ENCODE measurements at places on chromosomes 12 and 14.

- no peak for DNase-seq
These were observed 94.7 kb upstream of the PWP1 start for GRCh38 chr12:107590814-107591375.

GRCh38 chr14:56212521-56212920 lies 94.3 kb downstream of the PELI2 start:
- no peak for DNase-seq

DNA sequence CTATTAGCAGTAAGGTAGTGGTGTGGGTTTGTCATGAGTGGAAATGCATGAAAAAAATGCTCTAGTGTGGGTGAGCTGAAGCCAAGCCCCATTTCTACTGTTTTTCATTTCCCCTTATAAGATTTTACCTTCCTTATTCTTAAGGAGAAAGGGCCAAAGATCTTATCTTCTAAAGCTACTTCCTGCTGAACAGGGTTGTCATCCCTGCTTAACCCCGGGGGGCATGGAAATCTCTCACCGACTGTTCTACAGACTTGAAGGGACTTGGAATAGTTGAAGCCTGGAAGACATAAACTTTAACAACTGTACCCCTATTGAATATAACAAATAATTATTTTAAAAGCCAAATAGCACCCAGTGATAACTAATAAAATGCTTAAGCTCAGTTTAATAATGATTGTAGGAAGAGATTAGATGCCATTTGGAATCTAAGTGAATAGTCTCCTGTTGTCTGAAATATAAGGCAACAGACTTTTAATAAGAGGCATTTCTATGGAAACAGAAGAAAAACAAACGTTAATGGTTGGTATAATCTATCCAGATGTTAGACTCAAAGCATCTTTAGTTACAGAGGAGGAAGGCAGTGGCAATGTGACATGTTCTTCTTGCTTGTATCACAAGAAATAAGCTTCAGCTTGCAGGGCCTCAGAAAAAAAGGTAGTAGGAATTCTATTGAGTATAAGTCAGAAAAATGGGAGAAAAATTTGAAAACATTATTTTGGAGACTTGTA lies 1.8 kb upstream of the GMFB start:
- DNase-seq = no peak

DNA sequence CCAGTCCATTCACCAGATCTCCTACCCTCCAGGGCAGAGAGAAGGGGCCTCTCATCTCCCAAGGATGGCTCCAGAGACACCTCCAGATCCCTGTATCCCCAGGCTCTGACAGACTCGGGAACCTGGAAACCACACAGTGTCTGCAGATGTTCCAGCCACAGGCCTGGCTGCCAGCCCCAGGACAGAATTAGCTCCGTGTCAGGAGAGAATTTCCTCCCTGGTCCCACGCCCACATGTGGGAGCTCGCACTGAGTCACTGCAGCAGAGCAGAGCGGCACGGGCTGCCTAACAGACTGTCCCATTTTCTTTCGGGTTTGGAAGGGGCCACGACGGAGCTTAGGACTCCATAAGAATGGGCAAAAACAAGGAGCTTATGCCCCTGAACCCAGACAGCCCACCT lies 33.6 kb downstream of the CMKLR1 start:
- DNase-seq = peak; percentile 30

DNA sequence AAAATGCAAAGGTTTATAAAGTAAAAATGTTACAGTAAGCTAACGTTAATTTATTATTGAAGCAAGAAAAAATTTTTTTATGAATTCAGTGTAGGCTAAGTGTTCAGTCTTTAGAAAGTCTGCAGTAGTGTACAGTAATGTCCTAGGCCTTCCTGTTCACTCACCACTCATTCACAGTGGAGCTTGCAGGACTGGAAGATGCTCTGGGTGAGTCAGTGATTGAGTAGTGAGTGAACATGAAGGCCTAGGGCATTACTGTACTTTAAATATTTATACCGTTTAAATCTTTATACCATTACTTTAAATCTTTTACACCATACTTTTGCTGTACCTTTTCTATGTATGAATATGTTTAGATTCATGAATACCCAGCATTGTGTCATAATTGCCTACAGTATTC lies 120.3 kb upstream of the SLC38A4 start:
- no peak for DNase-seq

DNA sequence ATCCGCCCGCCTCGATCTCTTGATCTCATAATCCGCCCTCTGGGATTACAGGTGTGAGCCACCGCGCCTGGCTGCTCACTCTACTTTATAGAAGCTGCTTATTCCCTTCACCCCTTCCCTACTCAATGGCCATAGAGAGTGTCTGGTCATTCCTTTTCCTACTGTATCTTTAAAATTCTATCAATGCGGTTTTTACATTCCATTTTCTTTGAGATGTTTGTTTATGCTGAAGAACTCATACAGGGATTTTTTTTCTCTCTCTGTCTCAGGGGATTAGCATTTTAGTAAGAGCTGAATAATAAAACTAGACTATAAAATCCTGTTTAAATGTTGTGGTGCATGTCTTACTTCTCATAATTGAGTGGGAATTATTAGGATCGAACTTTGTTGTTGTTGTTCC lies 218.6 kb upstream of the FOXN3 start:
- no peak for DNase-seq

DNA sequence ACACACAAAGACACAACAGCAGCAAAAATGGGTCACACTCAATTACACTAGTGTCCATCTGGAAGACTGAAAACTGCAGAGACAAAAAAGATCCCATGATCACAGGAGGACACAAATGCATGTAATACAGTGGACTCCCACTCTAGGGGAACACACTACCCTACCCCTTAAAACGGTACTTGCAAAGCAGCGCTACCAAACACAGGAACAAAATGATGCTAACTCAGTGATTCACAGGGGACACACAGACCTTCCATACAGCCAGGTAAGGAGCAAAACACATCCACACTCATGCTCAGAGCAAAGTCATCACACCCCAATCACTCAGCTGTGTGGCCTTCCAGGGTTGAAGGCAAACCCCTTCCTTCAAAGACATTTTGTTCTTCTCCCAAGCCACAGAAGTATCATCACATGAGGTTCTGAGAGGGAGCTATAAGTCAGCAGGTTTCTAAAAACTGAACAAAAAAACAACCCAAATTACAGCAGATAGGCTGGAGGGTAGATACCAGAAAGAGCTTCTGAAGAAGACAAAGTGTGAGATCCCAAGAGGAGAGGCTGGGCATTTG lies 14.8 kb downstream of the SMUG1 start:
- DNase-seq = no peak

DNA sequence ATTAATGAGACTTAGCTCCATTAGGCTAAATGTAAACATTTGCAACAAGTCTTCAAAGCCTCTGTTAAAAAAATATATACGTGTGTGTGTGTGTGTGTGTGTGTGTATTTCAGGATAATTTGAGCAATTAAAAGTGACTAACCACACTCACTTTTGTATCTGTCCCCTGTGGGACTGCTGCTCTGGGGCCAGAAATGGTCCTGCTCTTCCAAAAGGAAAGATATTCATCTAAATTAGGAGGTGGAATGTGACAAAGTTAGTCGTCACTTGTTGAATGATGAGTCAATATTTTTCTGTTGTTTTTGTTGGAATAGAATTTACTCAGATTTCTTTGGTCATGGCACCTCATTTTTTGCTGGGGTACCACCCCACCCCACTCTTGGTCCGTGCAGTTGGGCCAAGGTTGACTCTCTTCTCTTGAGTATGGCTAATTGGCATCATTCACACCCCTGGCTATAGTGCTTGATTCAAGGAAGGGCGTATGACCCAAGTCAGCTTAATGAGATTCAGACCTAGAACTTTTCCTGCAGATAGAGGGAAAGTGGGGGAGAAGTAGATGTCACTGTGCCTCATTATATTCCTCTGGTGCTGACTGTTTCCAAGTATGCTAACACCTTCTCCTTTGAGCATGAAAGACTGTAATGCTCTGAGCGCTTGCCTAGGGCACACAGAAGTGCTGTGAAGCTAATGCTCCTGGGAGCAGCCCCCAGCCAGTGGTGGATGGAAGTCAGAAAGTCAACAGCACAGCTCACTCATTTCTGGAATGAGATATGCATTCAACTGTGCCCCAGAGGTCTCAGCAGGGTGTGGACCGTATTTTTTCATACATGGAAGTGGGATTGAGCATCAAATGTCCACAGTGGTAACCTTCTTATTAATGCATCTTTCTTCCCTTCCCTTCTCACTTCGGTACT lies 577.0 kb upstream of the TBX3 start:
- no peak for DNase-seq

- DNase-seq = no peak
These were observed 424.0 kb downstream of the ADAMTS20 start for GRCh38 chr12:43127886-43128549.

- DNase-seq = no peak
These were observed 8.5 kb downstream of the CRACR2A start for GRCh38 chr12:3744229-3744901.

- no peak for DNase-seq
These were observed 2.3 kb upstream of the NAA30 start for GRCh38 chr14:57388067-57388466.

GRCh38 chr12:122035292-122035691 lies 13.6 kb downstream of the BCL7A start:
- DNase-seq = no peak

GRCh38 chr12:5251092-5251491 lies 180.8 kb upstream of the NTF3 start:
- DNase-seq = no peak

DNA sequence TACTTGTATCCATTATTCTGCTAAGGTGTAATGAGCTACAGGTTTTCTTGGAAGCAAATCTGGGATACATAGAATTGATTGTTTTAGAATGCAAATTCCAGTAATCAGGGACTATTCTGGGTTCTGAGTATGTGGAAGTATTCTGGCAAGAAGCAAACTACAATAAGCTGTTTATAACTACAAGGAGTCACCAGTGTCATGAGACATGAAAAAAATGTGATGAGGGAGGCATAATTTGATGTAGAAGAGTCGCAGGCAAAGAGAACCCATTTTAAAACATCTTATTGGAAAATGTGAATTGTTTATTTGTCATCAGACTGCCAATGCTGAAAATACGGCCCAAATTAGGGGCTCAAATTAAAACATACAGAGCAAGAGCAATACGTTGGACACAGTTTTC lies 321.8 kb upstream of the E2F7 start:
- DNase-seq = no peak

DNA sequence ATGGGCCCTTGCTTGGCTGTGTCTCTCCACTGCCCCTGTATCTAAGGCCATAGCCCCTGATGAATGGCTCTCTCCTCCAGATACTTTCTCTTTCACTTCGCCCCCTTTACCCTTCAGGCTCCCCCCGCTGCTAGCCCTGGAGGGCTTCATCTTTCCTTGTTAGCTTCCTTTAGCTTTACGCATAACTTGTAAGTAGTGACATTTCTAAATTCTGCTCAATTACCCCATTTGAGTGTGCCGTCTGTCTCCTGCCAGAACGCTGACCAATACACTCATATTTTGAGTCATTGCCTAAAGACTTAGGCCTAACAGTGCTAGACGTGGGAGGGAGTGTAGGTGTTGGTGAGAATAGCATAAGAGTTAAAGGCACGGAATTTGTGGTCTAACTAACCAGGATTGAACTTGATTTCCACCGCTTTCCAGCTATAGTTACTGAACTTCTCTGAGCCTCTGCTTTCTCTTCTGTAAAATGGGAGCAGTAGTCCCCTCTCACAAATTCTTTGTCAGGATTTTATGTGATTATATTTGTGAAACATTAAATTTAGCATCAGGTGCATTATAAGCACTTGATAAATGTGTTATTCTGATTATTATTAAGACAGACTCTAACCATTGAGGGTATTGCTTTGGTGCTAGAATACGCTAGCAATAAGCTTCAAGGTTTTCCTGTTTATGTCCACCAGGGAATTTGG lies 129.3 kb downstream of the ZFP36L1 start:
- DNase-seq = no peak

DNA sequence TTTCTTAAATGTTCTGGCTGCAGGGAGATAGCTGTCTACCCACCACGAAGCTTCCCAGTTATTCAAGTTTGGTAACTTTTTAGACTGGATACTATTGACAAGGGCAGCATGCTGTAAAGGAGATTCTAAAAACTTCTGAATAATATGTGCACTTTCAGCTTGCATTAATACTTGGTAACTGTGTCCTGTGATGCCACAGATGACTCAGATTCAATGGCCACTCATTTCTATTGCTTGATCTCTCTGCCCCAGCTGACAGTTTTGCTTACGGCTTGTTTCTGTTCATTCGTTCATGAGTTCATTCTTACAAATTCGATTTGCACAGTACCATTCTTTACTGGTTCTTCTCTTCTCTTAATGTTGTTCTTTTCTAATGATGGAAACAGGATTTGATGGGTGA lies 142.8 kb downstream of the PELI2 start:
- no peak for DNase-seq

- no peak for DNase-seq
These were observed 41.1 kb upstream of the CDKN3 start for GRCh38 chr14:54355698-54356097.

DNA sequence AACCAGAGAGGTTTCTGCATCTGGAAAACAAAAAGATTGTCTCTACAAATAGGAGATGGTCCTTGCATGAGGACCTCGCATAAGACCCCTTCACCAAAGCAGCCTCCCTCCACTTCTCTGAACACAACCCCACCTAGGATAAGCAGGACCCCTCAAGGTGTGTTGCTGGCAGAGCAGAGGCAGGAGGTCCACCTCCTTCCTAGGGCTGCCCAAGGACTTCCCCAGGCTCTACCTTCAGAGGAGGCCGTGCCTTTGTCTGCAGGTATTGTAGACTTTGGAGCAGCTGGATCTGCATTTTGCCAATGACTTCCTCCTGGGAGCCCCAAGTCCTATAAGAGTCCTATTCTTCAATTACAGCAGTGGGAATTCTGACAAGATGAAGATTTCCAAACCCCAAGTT lies 67.3 kb upstream of the TSPAN11 start:
- no peak for DNase-seq

- no peak for DNase-seq
These were observed 82.0 kb downstream of the VWF start for GRCh38 chr12:6042446-6042845.

DNA sequence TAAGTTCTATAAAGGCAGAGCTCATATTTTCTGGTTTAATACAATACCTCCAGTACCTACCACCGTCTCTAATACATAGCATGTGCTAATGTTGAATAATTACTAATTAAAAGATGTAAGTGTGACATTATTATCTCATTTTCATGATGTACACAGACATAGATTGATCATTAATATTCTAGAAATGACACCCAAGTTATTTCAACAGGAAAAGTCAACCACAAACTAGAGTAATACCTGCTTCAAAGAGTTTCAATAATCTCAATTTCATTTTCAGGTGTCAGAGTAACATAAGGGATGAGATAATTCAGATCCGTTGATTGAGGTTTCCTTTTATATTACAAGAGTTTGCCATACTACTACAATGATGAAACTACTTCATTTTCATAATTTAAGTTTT lies 388.9 kb downstream of the SOX5 start:
- no peak for DNase-seq

DNA sequence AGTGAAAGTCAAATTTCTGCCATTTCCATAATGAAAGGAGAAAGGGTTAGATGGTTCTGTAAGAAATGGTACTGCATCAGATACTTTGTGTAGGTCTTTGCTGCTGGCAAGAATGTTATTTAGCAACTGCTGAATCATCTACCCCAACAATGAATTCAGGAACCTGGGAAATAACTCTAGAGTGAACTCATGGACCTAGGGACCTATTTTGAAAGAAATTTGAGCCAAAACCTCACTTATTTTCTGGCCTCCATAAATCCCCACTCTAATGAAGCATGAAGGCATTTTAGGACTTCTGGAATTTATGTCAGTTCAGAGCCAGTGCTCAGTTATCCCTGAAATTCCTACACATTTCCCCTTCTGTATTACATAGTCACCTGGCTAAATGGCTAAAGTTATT lies 50.9 kb upstream of the CPNE8 start:
- no peak for DNase-seq

GRCh38 chr12:8026291-8026900 lies 6.1 kb upstream of the FOXJ2 start:
- peak; percentile 99 for DNase-seq

- DNase-seq = no peak
These were observed 160.8 kb upstream of the GZMB start for GRCh38 chr14:24794644-24795305.
